Cerebellar nuclear complex (tissue), 1 donor: ENCODE measurements at places on chromosomes 12 and 14.
A peak's percentile ranks its signal among the peaks of the same experiment; 100 is the strongest.

- peak; percentile 11 for DNase-seq
Measured at GRCh38 chr12:96208801-96209549, 14.8 kb downstream of the ELK3 start.

DNA sequence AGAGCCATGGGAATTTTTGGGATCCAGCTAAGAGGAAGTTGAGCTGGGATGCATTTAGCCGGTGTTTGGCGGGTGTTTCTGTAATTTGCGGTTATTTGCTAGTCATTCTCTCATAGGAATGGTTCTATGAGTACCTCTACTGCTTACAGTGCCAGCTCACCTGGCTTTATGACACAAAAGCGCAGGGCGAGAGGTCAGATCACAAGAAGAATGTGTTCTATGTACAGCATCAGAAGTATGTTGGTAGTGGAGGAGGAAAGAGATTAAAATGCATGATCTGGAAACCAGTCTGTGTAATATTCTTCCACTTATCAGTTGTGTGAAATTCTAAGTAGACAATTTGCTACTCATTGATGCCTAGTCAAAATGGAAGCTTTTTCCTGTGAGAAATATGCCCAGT is 173.3 kb downstream of the ADCK1 start:
- no peak for DNase-seq

- DNase-seq = no peak
Measured at GRCh38 chr14:30058401-30058800, 130.8 kb upstream of the PRKD1 start.

DNA sequence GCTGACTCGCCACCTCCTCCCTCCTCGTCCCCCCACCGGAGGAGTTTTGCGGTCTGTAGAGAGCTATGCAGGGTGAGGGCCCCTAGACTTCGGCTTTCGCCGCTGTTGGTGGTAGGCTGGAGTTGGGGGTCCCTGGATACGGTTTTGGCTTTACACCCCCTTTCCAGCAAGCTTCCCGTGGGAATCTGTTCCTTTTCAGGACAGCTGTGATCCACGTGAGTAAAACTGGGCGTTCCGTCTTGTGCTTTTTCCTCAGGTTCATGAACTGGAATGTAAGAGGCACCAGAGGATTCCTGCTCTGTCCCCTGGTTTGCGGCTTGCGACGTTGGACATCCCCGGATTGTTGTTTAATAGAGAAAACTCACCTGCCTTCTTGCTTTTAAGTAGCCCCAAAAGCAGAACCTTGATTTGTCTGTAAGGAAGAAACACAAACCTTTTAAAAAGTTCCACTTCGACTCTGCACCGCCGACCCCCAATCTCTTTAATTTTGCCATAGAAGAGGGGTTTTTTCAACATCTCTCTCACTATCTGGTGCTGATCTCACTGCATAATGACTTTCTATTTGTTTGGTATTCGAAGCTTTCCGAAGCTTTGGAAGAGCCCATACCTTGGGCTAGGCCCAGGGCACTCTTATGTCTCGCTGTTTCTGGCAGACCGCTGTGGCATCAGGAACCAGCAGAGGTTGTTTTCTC is 490 bp downstream of the PRORP start:
- no peak for DNase-seq

GRCh38 chr12:44294649-44295048 is 458.8 kb downstream of the TMEM117 start:
- no peak for DNase-seq

DNA sequence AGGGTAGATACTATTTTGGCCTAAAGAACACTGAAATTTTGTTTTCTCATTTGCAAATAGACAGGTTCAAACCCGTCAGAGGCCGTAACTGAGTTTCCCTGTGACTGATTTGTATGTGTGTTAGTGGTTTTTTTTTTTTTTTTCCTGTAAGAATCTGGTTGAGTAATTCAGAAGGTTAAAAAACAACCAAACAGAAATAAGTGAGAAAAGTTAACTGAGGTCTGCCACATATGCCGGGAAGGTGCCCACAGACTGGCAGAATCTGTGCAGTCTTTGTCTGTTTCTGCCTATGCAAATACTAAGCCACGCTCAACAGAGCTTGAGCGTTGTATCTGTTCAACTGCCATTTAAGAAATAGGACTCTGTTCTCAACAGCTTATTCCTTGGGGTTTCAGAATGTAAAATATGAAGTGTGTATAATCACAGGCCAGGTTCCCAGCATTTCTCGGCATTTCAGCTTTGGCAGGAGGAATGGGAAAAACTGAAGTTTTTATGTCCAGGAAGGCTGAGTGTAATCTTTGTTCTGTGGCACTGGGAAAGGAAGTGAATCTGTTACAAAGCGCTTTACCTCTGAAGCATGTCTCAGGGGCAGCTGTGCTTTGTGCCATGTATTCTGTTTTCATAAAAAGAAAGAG is 181.9 kb downstream of the PRKCH start:
- DNase-seq = no peak

DNA sequence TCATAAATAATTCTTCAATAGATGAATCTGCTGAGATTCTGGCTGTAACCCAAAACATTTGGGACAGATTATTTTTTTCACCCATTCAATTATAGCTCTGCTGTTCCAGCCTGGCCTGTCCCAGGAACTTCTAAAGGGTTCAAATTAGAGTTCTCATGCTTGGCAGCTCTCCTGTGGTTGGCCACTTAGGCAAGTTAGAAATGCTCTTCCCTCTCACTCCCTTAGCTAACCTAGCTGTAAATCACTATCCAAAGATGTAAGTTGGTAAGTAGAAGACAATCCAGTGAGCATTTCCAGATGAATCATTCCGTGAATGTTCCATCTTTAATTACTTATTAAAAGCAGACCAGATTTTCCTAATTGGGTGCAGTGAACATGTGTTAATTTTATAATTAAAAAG is 760.4 kb upstream of the TBX3 start:
- no peak for DNase-seq
